ENCODE measurements at places on chromosomes 11 and 22.

DNA sequence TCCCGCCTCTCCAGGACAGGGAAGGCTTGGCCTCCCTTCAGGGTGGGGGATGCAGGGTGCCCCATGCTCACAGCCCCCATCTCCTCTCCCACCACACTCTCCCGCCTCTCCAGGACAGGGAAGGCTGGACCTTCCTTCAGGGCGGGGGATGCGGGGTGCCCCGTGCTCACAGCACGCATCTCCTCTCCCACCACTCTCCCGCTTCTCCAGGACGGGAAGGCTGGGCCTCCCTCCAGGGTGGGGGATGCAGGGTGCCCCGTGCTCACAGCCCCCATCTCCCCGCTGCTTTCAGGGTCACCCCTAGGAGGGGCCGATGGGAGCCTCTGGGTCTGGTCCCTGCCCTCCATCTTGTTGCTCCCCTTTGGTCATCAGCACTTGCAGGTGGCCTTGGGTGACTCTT, 348.0 kb downstream of the CTTN start:
- DNase-seq = no peak

DNA sequence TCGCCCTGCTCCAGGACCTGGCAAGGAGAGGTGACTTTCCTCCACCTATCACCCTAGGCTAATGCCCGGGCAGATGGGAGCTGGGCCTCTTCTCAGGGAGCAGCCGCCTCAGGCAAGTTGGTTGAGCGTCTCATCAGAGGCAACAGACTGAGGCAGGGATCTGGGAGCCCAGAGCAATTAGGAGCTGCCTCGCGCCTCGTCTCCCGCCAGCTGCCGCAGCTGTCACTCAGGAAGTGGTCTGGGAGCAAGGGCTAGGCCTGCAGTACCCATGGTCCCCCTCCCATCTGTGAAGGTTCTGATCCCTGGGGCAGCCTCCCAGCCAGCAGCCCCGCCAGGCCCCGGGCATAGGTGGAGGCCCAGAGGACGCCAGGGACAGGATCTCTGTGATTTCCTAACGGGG, 4.6 kb upstream of the CABP7 start:
- DNase-seq = no peak

DNA sequence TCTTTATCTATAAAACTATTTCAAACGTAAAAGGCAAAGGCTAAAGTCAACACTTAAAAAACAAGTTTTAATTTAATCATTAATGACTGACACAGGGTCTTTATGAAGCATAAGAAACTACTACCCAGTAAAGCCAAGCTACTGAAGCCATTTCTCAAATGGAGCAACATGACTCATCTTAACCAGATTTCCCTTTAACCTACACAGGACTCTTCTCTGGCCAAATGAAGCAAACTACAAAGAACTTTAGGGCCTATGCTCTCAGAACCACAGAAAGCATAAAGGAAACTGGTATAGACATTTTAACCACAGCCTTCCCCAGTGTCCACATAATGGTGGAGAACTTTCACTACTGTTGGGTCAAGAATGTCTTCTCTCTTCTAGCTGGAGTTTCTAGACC, 34.7 kb downstream of the ALG9 start:
- DNase-seq = peak; percentile 22

DNA sequence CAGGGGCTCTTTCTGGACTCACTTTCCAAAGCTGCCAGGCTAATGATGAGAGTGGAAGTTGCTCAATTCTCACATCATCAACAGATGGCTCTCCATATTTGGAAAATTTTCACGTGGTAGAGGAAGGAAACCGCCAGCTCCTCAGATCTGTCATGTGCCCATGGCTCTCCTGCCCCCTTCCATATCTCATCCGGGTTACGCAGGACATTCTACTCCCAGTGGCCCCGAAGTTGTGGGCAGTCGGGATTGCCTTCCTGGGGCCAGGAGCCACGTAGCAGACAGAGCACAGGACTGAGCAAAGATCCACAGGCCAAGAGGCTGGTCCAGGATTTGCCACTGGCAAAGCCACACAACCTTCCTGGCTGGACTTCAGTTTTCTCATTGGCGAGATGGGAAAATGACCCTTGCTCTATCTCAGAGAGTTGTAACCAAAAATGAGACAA, 38.8 kb downstream of the RPUSD4 start:
- peak; percentile 56 for DNase-seq

DNA sequence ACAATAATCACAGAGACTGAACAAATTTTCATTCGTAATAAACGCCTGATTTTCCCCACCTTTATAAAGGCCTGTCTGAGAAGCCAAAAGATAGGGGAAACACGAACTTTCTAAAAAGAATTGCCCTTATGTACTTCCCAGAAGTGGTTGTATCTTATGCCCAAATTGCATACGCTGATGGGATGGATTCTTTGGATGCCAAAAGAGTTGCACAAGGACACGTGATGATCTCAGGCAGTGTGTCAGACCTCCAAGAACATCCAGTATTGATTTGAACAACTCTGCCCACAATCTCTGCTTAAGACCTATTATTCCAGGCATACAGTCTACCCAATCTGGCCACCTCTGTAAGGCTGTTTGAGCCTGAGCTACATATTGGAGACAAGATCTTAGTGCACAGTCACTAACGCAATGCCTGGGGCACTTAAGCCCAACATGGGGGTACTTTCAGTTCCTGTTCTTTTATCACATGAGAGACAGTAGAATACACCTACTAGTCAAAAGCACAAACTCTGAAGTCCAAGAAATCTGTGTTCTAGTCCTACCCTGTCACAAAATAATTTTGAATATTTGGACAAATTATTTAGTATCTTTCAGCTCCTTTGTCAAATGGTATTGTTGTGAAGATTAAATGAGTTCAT, 38.9 kb downstream of the OR10A6 start:
- no peak for DNase-seq

DNA sequence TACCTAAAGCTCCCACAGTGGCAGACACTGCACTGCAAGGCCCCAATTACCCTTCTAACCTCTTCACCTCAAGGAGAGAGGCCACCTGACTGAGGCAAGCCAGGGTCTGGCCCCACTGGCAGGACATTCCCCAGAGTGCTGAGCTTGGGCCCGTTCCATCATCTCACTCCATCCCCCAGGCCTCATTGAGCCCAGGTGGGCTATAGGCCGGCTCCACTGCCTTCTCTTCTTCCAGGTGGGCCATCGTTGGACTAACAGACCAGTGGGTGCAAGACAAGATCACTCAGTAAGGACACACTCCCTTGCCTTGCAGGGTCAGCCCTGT, 19.1 kb downstream of the CDC45 start:
- no peak for DNase-seq

DNA sequence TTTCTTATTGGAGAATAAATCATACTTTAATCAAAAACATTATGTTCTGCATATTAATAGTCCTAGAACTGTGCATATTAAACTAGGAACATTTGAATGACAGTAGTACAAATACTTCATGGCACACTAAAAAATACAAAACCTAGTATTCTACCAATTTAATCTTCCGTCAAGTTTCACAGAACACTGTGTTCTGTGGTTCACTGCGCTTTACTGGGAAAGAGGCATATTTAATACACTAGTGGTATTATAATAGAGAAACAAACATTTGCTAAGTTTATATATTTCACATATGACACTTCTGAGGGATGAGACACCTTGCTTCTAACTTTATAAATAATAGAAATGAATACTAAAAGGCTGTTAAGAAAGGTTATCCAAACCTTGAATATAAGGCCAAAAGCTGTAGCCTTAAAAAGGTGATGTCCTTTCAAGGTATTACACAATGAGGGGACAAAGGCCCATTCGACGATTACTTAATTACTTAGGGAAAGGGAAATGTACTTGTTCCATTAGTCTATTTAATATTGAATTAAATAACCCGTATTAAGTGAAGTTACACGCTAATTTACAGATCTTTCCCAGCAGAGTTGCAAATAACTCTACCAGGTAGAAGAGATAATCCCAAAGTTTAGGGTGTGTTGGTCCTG, 48.0 kb downstream of the NARS2 start:
- no peak for DNase-seq

DNA sequence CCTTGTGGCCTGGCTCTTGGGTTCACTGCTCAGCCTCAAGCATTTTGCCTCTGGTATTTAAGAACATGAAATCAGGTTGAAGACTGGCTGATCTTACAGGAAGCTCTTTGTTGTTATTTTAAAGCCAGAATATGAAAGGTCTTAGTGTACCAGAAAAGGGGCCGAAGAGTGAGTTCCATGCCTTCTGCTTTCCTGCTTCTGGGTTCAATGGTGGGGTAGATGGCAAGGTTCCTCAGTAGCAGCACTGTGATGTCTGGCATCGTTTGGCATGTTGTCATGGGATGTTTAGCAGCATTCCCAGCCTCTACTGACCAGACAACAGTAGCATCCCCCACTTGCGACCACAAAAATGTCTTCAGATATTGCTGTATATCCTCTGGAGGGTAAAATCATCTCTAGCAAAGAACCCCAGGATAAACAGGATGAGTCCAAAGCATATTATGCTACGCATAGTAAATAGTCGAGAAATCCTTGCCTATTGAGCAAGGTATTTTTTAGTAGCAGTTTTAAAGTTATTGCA, 2.4 kb downstream of the VPS26B start:
- no peak for DNase-seq

DNA sequence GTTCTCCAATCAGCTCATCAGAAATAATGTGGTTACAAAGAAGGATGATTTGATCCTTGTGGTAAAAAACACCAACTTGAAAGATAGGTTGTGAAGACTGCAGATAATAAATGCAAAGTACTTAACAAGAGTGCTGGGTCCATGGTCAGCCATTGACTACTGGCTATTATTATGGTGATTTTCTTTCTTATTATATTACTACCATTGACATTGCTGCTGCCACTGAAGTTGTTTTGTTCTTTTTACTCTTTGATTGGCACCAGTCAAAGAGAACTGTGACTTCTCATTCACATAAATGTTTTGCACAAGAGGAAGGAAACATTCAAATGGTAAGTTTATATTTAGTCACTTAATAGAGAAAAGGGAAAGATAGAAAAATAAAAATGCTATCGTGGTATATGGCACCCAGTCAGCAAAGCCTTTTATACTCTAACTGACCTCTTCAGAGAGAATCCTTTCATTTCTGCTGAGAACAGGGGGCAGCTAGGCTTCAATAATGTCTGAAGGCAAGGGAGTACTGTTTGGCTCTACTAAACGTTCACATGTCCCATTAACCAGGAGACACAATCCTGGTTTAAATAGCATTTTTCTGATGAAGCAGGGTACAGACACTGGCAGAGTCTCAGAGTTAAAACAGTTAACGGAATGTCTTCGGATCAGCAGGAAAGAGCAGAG, 64.8 kb downstream of the LRRC4C start:
- DNase-seq = no peak

- no peak for DNase-seq
Measured at GRCh38 chr11:11865449-11865848, 23.7 kb downstream of the USP47 start.

GRCh38 chr11:66084821-66085475, 14.9 kb downstream of the PACS1 start:
- DNase-seq = no peak

GRCh38 chr11:133745791-133746190, 99.5 kb downstream of the SPATA19 start:
- no peak for DNase-seq

DNA sequence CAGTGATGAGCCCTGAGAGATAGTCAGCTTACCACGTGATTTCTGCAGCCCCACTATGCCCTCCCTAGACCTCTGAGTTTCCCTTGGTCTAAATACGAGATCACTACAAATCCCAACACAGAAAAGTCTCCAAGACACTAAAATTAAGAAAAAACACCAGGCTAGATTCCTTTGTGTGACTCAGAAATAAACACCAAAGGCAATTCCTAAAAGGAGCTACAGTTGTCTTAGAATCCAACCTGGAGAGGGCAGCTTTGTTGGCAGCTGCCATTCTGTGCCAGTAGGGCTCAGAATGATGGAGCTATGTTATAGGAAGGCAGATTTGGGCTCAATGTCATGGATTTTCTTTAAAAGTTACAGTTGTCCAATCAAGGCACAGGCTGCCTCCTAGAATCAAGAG, 37.1 kb upstream of the HMGXB4 start:
- DNase-seq = no peak

- DNase-seq = peak; percentile 95
Measured at GRCh38 chr11:64207256-64208085, 950 bp downstream of the FERMT3 start.

DNA sequence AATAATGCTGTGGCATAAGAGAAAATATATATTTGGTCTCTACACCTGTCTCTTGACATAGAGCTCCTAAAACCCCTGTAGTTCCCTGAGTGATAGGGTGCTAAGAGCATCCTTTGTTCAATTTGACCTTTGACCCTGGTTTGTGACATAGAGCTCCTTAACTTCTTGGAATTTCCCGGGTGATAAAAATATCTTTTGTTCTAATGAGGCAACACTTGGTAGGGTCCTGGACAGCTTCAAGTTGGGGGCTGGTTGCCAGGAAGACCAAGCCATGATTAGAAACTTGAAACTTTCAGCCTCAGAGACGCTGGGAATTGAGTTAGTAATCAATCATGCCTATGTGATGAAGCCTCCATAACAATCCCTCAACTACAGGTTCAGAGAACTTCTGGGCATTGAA, 105.4 kb downstream of the CASP12 start:
- DNase-seq = no peak

GRCh38 chr11:125375146-125375545, 120.9 kb downstream of the FEZ1 start:
- no peak for DNase-seq

GRCh38 chr11:18011633-18012032, 1.2 kb downstream of the SERGEF start:
- DNase-seq = no peak

DNA sequence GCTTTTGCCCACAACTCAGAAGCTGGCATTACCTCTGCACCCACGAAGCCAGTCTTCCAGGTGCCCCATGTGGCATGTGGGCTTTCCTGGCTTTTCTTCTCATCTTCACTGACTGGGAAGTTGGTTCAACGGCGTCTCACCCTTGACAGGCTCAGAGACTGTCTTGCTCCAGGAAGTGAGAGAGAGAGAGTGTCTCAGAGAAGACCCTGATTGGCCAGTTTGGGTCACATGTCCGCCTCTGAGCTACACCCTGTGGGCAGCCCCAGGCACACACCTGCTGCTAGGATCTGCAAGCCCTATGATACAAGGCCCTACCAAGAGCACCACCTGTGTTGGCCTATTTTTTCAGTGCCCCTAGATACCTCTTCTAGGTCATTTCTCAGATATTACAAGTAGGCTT, 39.0 kb downstream of the RTL6 start:
- DNase-seq = no peak

- DNase-seq = peak; percentile 31
Measured at GRCh38 chr22:39348909-39349505, 784 bp upstream of the SYNGR1 start.

GRCh38 chr11:125433454-125434121, 62.5 kb downstream of the FEZ1 start:
- no peak for DNase-seq

DNA sequence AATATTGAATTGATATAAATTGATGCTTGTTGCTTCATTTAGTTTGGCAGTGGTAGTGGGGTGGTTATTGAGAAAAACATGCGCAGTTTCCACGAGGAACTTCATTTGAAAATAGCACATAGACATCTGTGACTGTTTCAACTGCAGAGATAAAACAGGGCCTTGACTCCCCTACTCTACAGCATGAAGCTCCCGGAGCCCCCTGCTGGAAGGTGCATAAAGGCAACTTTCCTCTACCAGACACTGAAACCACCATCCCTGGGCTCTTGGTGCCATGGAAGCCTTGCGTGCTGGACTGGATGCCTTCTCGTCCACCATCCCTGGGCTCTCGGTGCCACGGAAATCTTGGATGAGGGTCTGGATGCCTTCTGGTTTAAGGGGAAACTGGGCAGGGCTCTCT, 195.9 kb downstream of the CSNK2A3 start:
- peak; percentile 9 for DNase-seq

All from inflammatory macrophage (primary cell).